ENCODE measurements at places on chromosomes 6 and 20.
A peak's percentile ranks its signal among the peaks of the same experiment; 100 is the strongest.

- no peak for DNase-seq
These were observed 86.8 kb downstream of the ARHGAP18 start for GRCh38 chr6:129623008-129623732.

GRCh38 chr6:90249034-90249433 lies 47.6 kb downstream of the BACH2 start:
- no peak for DNase-seq

- DNase-seq, result no peak
These were observed 32.4 kb upstream of the NOP56 start for GRCh38 chr20:2619961-2620595.

DNA sequence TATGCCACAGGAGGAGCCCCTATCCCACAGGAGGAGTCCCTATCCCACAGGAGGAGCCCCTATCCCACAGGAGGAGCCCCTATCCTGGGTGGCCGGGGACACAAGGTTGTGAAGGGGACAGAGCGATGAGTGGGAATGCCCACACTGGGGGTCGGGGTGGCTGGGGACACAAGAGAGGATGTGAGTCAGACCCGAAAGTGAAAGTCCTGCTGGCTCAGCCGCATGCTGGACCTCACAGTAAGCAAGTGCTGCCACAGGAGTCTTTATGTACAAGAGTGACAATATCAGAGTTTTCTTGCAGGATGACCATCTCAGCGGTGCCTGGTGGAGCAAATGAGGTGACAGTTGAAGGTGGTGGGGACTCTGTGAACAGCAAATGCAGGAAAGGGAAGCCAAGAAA lies 93.7 kb downstream of the PSMB1 start:
- peak; percentile 19 for DNase-seq

- DNase-seq, result no peak
These were observed 656.7 kb downstream of the EPHA7 start for GRCh38 chr6:92762443-92763273.

DNA sequence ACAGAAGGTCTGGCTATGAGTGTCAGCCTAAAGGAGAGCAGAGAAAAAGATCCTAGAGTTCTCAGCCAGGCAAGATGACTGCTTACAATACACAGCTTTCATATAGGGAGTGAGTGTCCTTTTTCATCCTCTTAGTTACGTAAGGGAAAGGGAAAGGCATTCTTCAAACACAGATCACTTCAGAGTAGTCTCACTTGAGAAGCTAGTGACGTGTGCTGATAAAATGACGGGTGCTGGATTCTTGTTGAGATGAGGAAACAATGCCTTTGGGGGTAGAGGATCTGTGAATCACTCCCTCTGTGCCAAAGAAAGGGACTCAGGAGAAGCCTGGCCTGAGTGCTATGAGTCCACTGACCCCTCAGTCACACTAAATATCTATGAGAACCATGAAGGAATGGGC lies 117.3 kb downstream of the QRSL1 start:
- no peak for DNase-seq

DNA sequence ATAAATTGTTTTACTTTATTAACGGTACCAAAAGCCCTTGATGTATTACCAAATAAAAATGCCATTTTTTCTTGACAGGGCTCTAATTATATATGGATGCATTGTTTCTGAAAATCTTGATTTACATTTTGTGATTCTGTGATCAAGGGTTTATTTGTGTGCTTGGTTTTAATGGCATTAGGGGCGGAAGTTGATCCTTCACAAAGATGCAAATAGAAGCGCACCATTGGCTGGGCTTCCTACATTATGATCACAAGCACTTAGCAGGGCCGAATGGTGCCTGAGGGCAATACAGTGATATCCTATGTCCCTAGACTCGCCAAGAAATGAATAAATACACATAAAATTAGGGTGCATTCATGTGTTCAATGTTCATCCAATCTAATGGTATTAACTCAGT lies 172.9 kb upstream of the UST start:
- DNase-seq, result no peak

GRCh38 chr6:118787724-118788423 lies 106.1 kb upstream of the ASF1A start:
- DNase-seq, result no peak

DNA sequence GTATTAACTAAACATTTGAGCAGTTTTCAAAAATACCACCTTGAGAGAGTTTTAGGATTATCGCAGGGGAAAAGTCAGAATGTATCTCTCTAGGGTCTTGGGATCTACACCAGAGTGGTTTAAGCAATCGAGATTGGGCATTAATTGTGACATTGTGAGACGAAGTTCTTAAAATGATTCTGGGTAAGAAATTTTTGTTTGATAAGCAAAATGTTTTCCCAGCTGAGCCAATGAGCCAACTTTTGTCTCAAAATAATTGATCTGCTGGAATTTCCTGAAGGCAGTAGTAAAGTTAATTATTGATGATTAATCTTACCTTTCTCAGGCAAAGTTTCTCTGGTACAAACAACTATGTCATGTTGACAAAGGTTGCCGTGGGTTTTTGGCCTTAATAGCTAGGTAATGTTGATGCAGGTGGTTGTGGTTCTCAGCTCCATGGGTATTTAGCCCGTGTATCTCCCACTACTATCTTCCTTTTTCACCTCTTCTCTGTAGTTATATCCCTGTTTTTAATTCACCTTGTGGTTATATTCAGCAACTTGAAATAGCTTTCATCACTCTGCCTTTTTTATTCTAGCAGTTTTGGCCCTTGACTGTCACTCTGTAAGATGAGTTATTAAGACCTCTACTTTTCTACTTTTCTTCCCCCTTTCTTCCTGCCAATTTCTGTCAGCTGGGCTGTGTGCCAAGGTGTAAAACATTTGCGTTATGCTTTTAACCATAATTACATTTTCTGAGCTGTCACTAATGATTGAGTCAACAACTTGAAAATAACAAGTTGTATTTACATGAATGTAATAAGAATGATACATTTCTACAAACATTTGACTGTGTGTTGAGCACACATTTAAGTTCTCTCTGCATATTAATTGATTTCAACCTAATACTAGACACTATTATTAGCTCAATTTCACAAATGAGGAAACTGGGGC lies 368.3 kb upstream of the BTBD3 start:
- DNase-seq, result no peak

DNA sequence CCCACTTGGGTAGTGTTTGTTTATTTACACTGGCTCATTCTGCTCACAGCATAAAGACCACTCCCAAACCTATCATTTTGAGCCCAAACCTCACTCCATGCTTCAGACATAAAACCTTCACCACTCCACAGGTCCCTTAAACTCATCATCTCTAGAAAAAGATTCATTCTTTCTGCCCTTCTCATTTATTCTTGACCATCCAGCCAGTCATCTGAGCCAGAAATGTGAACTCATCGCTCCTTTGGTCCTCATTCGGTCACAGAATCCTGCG lies 12.4 kb downstream of the TPMT start:
- no peak for DNase-seq

DNA sequence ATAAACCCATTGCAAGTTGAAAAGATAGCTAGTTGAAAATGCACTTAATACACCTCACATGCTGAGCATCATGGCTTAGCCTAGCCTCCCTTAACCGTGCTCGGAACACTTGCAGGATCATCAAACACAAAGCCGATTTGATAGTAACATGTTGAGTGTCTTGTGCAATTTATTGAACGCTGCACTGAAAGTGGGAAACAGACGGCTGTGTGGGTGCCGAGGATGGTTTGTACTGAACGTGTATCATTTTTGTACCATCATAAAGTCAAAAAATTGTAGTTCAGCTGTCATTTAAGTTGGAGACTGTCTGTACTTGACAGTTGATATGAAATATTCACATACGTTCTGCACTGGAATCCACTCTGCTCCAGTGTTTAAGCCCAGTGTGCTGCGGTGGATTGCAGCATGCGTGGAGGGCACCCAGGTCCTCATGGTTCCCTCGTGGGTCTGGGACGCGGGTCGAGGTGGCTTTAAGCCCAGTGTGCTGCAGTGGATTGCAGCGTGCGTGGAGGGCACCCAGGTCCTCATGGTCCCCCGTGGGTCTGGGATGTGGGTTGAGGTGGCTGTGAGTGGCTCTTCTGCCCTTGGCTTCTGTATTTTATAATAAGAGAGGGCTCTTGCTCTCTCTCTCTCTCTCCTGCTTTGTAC lies 77.0 kb downstream of the CDH4 start:
- no peak for DNase-seq

- no peak for DNase-seq
These were observed 44.4 kb downstream of the HFE start for GRCh38 chr6:26131618-26132017.

GRCh38 chr6:64539917-64540316 lies 904.3 kb downstream of the PHF3 start:
- no peak for DNase-seq

DNA sequence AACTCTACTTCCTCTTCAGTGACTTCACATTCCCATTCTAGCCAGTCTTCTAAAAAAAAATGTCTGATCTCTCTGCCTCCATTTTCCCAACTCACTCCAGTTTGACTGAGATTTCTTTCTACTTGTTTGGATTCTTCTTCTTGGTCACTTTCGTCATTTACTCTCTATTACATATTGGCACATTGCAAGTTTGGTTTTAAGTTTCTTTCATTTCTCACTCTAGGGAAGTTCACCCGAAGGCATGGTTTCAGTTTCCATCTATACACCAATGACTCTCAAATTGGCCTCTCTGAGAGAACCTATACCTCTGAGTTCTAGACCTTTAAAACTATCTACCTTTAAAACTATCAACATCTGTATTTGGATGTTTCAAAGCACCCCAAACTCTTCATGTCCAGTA lies 51.3 kb downstream of the CD109 start:
- DNase-seq, result no peak

GRCh38 chr6:155628306-155628705 lies 172.7 kb upstream of the NOX3 start:
- DNase-seq, result no peak

DNA sequence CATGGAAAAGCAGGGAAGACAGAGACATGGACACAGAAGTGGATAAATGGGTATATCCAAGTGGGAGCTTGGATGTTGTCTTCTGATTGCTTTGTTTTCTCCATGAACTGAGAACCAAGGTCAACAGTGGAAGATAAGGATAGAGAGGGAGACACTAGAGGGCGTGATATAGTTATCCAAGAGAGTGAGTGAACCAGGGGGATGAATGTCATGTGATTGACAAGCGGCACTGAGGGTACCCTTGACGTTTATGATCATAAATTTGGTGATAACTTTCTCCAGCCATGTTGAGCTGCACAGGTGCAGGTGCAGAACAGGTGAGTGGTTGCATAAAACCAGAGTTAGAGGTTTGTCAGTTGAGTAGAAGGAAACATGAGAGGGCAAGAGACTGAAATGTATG lies 20.7 kb downstream of the EBF4 start:
- DNase-seq, result no peak

- DNase-seq, result no peak
These were observed 7.9 kb downstream of the EXOC2 start for GRCh38 chr6:684831-685636.

DNA sequence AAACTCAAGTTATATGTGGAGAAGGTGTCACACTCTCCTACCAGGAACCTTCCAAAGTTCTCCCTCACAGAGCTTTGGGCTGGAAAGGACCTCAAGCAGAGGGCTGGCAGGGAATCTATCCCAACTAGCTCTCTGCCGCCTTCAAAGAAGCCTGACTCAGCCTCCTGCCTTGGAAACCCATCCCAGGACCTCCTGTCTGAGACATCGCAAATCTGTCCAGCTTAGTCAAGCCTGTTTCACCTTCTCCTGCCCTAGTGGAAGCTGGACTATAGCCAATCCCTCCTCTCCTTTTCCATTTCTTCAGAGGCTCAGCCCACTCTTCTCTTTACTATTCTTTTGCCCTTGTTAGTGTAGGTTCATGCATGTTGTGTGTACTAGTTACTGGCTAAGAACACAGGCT lies 48.2 kb upstream of the FOXP4 start:
- DNase-seq, result no peak

GRCh38 chr20:16107172-16107870 lies 465.9 kb downstream of the KIF16B start:
- no peak for DNase-seq

GRCh38 chr20:2768632-2769015 lies 31.8 kb downstream of the CPXM1 start:
- DNase-seq, result no peak

GRCh38 chr6:112468359-112468758 lies 121.2 kb downstream of the RFPL4B start:
- peak; percentile 15 for DNase-seq

DNA sequence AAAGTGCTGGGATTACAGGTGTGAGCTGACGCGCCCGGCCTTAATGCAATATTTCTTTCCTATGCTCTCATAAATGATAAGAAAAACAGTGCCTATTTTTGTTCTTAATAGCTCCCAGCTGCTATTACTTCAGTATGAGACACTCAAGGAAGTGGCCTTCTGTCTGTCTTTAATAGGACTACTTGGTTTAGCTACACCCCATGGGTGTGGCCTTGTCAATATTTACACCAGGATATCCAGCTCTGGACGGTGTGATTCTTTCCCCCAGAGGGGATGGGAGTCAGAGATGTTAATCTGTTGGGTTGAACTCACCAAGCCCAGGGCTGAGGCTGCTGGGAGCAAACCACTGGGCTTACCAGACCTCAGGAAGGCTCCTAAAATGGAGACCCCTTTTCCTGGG lies 134.2 kb downstream of the CEP57L1 start:
- no peak for DNase-seq

DNA sequence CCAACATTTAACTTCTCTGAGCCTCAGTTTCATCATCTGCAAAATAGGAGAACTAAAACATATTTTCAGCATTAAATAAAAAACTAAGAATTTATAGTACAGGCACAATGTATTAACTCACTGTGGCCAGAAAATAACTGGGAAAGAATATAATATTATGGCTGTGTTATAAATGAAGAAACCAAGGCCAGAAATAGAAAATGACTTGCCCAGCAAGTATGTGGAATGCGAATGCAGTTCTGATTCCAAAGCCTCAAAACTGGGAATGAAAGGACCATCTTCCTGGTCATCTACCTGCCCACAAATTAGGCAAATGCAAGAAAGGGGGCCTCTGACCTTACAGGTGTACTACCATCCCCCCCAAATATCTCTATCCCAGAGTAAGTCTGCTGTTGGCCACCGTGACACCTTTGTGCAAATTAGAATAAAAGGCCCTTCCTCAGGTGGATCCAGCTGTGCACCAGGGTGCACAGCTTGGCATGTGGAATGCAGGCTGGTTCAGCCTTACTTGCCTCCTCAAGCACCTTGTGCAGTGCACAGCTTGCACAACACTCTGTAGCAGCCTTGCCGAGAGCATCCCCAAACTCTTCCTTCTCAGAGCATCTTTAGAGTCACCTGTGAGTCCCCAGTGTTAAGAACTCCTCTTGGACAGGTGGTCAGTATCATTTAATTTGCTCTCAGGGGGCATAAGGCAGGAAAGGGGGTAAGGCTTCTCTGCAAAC lies 4.4 kb downstream of the SLC13A3 start:
- no peak for DNase-seq

- peak; percentile 99 for DNase-seq
These were observed 432 bp downstream of the HSPA1L start for GRCh38 chr6:31814677-31815024.

- no peak for DNase-seq
These were observed 75.1 kb downstream of the CNBD2 start for GRCh38 chr20:36043441-36043840.

GRCh38 chr6:15588971-15589634 lies 73.7 kb downstream of the DTNBP1 start:
- no peak for DNase-seq

GRCh38 chr20:16132036-16132798 lies 441.0 kb downstream of the KIF16B start:
- DNase-seq, result no peak

Measured in T47D (cell line).